ENCODE measurements at places on chromosomes 6 and 20.

- DNase-seq, result no peak
Observed at GRCh38 chr20:50211091-50211490, 20.5 kb downstream of the CEBPB start.

GRCh38 chr6:168432196-168432595, 8.8 kb upstream of the SMOC2 start:
- DNase-seq, result no peak

GRCh38 chr20:53513489-53514298, 79.9 kb downstream of the ZNF217 start:
- DNase-seq, result no peak

DNA sequence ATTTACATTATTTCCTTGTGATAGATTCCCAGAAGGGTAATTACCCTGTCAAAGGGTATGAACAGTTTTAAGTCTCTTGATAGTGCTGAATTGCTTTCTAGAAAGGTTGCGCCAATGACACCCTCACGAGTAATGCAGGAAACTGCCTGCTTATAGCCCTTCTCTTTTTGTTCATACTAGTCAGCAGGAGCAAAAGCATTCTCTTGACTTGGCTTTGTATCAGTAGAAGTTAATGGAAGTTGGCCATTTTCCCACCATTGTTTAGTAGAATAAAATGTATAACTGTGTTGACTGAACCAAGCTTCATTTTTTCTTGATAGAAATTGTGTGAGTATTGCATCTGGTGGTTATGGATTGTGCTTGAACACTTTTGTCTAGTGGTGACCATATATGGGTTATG, 100.1 kb downstream of the FARS2 start:
- no peak for DNase-seq

GRCh38 chr6:154213782-154214181, 142.8 kb downstream of the IPCEF1 start:
- DNase-seq, result no peak

GRCh38 chr20:43379239-43379917, 78.3 kb upstream of the SRSF6 start:
- no peak for DNase-seq

- DNase-seq, result no peak
Observed at GRCh38 chr6:111747396-111747795, 125.9 kb downstream of the FYN start.

Data from eye (tissue), 1 donor.